ENCODE measurements at places on chromosomes 12 and 14. TPM values are rescaled to one million over a fixed set of nuclear protein-coding genes. Genes with fewer than 3 reads are reported as not detected.

DNA sequence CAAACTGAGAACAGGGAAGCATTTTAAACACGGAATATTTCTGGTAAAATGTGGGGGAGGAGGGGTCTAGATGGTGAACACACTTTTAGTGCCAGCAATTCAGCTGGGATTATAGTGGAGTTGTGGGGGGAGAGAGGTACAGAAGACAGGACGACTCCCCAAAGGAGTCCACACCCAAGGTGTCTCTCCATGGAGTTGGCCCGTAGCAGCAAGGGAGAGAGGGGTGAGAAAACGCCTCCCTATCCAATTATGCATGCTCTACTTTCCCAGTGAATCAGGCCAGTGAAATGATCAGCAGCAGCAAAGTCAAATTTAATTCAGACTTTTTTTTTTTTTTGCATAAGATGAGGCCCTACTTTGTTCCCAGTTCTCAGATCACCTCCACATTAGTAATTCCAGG, 38.6 kb downstream of the BTG1 start:
- H3K27ac ChIP-seq = no peak overlapping the region
- no peaks in the 10 kb centered on the region for H3K27me3 ChIP-seq
- no peaks in the 10 kb centered on the region for H3K36me3 ChIP-seq
- DNase-seq = no peak
- peaks cover 3% of the 10 kb centered on the region for H3K4me1 ChIP-seq

POTEG gene
- total RNA-seq = not detected

DNA sequence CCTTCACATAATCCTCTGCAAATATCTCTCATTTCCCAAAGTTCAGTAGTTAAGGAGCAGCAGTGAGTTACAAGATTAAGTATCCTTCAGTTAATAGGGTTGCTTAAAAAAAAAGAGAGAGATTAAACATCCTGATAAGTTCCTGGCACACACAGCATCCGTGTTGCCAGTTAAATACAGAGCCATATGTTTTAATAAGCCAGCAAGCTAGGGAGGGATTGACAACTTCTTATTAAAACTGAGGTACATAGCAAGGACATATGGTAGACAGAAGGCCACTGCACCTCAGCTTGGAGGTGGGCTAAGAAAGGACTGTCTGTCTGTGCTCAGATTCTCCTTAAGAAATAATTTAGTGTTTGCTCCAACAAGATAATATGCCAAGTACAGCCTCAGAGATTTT, 9.6 kb upstream of the TMEM30B start:
- no peak overlapping the region for H3K4me3 ChIP-seq
- no peak for DNase-seq
- no peaks in the 10 kb centered on the region for H3K27me3 ChIP-seq
- H3K36me3 ChIP-seq = no peaks in the 10 kb centered on the region

GRCh38 chr12:54259194-54260011, 20.5 kb downstream of the CBX5 start:
- no peaks in the 10 kb centered on the region for H3K27me3 ChIP-seq
- H3K4me3 ChIP-seq = peak overlapping the region; percentile 77
- H3K4me1 ChIP-seq = peaks cover 14% of the 10 kb centered on the region
- peaks cover 10% of the 10 kb centered on the region for H3K36me3 ChIP-seq
- DNase-seq = peak; percentile 97
- H3K27ac ChIP-seq = peak overlapping the region; percentile 86

DNA sequence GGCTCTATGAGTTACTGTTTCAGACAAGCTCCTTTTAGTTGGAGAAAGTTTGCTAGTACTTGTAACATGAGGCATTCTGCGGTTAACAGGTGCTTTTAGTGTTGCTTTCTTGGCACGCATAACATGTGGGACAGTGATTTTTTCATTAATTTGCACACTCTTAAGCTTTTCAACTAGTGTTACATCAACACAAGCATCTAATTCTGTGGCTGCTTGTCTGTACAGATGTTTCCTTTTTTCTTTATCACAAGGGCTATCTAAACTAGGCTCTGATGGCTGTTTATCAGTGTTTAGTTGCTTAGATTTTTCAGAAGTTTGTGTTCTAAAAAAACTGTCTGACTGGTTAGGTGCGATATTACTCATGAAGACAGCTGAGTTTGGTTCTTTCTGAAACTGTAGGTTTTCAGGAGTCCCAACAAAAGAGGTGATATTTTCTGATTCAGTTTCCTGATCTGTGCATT, 120.1 kb downstream of the RALGAPA1 start:
- H3K36me3 ChIP-seq = peaks cover 6% of the 10 kb centered on the region
- DNase-seq = no peak
- H3K4me3 ChIP-seq = no peak overlapping the region

GRCh38 chr12:43052441-43052840, 462.9 kb upstream of the PRICKLE1 start:
- no peaks in the 10 kb centered on the region for H3K36me3 ChIP-seq
- no peak overlapping the region for H3K27ac ChIP-seq
- DNase-seq = peak; percentile 20

KCNC2 gene
- total RNA-seq = not detected

All from kidney (tissue), 22 donors.